AG04449 (cell line): ENCODE measurements at places on chromosomes 2 and 18.

- no peak for DNase-seq
Observed at GRCh38 chr2:231336700-231337099, 58.8 kb upstream of the B3GNT7 start.

DNA sequence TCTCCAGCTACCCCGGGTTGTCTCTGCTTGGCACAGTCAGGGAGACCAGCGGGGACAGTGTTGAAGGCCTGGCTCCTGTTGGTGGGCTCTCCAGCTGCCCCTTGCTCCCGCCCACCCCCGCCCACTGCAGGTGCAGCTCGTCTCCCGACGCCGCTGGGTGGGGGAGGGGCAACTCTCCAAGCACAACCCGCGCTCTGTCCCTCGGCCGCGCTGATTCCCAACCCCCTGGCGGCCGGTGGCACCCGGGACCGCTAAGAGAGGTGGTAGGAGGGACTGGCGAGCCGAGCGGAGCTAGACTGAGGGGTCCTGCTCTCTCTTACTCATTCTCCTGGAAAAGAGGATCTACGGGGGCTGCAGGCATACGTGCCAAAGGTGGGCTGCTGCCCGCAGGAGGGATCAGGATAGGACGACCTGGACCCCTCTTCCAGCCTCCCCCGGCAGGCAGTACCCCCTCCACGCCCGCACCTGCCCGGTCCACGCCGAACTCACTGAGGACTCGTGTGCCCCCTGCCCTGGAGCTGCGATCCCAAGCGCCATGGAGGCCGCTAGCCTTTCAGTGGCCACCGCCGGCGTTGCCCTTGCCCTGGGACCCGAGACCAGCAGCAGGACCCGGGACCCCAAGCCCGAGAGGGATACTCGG lies 44.5 kb downstream of the DDX18 start:
- DNase-seq: no peak

- DNase-seq: no peak
Observed at GRCh38 chr2:24210106-24210455, 35.2 kb downstream of the FAM228A start.

- DNase-seq: no peak
Observed at GRCh38 chr2:86821842-86822241, 31.1 kb upstream of the CD8A start.

DNA sequence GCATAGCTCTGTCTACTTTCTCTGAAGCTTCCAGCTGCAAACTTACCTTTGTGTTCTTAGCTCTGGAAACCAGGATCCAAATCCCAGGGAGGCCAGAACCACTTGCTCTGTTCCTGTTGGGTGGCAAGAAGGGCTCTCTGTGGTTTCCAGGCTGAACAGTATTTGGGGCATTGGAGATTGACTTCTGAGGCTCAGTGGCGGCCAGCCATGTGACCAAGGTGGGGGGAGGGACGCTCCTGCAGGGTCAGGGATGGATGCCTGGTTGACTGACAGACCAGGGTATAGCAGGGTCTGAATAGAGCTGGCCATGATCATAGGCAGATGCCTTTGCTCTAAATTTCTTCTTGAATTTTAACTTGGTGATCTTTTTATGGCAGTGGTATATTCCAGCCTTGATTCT lies 15.1 kb downstream of the SLC4A5 start:
- no peak for DNase-seq

DNA sequence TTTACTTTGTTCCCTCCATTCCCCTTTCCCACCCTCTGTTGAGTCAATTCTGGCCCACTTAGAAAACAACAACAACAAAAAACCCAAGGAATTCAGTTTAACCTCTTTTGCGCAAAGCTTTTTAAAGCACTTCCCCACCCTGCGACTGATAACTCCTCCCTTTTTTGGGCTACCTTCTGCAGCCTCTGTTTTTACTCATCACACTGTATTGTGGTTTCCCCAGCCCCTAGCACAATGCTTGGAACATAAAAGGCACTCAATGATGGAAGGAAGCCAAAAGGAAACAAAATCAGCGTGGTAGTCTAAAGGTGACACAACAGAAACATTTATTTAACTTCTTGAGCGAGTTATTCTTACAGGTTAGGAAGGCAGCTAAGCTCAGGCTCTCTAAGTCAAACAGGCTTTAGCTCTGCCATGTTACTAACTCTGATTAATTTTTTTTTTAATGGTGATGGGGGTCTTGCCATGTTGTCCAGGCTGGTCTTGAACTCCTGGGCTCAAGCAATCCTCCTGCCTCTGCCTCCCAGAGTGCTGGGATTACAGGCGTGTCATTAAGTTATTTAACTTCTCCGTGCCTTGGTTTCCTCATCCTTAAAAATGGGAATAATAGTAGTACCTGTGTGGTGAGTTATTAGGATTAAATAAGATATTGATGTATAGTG lies 1.3 kb downstream of the CEP68 start:
- no peak for DNase-seq

- DNase-seq: no peak
Observed at GRCh38 chr2:71419145-71419544, 34.2 kb upstream of the DYSF start.

DNA sequence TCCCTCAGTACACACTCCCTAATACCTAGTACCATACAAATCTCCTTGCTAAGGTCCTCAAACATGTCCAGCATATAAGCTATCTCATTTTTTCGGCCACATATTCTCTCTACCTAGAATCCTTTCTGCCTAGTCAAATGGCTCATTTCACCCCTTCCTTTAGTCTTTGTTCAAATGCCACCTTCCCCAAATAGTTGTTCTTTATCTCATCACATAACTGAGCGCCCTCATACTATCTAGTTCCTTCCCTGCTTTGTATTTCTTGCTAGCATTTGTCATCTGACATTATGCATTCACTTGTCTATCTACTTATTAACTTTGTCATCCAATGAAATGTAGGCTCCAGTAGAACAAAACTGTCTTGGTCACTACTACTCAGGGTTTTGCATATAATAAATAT lies 35.5 kb downstream of the RPRD1A start:
- no peak for DNase-seq

DNA sequence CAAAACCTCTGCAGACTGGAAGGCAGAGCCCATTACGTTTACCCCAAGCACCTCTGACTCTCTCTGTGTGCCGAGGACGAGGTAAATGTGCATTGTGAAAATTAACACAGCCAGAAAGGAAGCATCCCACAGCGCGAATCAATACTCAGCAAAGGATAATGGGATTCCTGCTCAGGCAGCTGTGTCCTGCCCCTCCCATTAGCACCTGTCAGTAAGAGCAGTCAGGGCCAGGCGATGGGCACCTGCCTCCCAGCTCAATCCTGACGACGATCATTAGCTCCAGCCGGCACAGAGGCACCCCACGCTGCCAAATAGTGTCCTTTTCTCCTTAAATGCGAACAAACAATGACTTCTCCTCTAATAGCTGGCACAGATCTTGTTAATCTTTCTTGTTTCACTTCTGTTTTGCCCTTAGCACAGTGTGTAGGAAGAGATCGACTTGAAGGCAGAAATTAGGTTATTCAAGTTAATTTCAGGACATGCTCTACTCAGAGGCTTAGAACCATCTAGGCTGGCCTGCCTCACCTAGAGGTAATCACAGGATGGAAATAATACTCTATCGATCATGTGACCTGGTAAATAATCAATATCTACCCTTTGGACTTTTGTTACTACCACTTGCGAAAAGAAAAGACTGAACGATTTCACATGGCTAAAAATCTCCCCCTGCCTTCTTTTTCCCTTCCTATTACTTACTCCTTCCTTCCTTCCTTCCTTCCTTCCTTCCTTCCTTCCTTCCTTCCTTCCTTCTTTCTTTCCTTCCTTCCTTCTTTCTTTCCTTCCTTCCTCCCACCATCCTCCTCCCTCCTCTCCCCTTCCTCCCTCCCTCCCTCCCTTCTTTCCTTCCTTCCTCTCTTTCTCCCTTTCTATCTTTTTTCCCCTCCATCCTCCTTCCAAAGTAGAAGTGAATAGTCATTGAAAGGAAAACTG lies 487.9 kb upstream of the ID2 start:
- DNase-seq: no peak

DNA sequence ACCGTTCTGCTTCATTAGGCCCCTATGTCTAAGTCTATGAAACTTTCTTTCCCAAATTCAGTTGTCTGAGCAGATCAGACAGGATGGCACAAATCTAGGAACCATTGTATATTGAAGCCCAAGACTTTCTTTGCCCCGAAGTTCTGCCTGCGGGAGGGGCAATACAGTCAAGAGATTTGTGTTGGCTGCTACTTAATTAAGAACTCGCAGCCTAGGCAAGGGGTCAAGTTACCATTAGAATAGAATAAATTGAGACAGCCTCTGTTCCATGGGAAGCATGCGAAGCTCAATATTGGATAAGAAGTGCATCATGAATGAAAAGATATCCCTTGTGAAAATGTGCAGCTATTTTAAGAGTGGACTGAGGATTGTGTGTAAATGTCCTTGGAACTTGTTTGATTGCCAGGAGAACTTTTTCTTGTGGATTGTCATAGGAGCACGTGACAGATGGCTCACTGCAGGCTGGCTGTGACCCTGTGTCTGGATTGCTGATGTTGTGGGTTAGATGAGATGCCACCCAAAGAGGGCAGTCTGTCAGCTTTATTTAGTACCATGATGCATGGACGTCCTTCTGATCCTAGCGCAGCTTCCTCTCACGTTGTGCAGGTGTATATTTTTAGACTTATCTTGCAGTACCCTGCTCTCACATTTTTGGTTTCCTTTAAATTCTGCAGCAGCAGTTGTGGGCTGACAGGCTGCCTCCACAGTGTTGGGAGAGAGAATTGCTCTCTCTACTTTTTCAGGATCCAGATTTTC lies 30.9 kb downstream of the HAUS1 start:
- no peak for DNase-seq

GRCh38 chr2:173898996-173899395 lies 66.2 kb downstream of the SP3 start:
- DNase-seq: no peak
